ENCODE measurements at places on chromosomes 4 and X.
A peak's percentile ranks its signal among the peaks of the same experiment; 100 is the strongest.

- DNase-seq, result no peak
These were observed 55.1 kb upstream of the TNIP3 start for GRCh38 chr4:121219227-121219626.

DNA sequence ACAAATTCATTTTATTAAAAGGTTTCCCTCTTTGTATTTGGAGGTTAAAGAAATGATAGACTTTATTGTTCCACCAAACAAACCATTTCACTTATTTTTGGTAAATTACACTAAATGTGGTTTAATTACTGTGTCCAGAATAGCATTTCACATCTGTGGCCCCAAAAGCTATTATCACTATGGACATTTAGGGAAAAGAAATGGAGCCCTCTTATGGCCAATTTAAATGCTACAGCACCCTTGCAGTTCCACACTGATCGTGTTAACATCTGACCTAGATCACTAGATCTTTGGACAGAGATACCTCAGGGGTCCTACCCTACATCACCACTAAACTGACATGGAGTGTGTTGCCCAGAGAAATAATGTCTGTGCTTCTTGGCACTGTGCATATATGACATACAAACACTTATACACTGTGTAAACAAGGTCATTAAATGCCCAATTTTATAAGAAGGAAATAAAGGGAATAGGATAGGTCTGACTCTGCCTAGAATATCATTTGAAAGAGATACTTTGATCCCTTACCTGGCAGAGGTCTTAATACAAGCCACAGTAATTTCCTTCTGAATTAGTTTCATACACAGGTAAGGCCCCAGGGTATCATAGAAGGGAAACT lies 163.9 kb downstream of the KDR start:
- DNase-seq, result no peak

DNA sequence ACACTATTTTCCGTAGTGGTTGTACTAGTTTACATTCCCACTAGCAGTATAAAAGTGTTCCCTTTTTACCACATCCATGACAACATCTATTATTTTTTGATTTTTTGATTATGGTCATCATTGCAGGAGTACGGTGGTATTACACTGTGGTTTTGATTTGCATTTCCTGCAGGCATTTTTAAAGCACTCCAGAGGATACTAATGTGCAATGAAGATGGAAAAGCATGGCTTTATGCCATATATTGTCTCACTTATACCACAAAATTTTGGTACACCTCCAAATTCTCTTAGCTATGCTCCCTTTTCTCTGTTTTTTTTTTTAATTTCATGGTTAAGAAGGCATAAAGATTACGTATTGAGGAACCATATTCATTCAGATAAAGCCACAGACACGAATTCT lies 35.1 kb upstream of the NPY2R start:
- DNase-seq, result no peak

DNA sequence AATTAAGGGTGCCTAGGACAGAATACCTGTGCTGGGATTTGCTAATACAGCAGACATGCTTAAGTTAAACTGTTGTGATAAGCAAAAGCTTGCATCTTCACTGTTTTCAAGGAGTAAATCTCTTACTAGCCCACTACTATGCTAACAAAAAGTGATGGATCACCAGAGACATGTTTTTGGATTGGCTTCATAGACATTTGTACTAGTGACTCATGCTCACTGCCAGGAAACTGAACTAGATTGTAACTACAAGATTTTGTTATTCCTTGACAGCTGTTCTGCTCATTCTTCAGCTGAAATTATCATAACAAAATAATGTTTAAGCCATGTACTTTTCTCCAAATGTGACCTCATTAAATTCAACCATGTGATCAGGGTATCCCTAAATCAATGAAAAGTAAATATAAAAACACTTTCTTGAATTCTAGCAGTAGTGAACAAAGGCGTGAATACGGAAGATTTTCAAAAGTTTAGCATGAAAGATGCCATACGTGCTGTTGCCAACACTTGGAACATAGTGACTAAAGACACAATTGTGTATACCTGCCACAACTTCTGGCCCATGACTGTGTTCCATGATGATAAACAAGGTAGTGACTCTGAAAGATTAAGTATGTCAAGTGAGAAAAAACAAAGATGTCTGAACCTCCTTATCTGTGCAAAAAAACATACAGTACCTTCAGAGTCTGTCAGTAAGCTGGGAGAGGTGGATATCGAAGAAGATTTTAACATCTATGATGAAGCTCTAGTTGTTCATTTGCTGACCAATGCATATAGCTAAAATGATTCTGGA lies 154.0 kb downstream of the BTC start:
- DNase-seq, result no peak

DNA sequence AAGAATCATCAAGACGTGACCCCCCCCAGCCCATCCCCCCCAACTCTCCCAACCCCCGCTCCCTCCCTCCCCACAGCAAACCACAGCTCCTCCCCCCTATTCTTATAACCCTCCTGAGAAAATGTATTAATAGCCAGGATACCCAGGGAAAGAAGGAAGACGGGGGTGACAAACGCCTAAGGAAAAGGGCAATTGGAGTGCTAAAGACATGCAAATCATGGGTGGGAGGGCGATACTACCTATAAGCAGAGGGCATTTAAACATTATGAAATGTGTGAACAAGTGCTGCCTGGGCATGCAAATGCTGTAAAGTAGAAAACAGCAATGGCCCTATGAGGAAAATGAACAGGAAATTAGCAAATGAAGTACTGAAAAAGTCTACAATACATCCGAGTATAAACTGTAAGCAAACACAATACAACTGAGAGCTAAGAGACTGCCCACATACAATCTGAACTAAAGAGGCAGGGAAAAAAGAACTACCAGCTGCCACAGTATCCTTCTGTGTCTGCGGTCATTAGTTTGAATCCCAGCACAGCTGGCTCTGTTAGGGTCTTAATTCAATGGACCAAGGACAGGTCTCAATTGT lies 2.4 kb downstream of the CXXC4 start:
- DNase-seq, result peak; percentile 13

DNA sequence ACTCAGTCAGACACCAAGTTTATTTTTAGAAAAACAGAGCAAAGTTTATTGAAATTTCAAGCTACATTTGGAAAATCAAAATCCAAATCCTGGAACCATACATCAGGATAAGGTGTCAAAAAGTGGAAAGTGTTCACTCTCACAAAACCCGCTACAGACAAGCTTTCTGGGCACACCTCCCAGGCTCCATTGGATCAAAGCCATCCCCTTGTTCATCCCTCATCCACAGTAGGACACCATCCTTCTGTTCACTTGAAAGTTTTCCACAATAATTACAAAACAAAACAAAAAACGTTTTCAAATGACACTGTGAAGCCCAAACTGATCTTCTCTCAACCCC lies 62.4 kb downstream of the TSC22D3 start:
- DNase-seq, result no peak

DNA sequence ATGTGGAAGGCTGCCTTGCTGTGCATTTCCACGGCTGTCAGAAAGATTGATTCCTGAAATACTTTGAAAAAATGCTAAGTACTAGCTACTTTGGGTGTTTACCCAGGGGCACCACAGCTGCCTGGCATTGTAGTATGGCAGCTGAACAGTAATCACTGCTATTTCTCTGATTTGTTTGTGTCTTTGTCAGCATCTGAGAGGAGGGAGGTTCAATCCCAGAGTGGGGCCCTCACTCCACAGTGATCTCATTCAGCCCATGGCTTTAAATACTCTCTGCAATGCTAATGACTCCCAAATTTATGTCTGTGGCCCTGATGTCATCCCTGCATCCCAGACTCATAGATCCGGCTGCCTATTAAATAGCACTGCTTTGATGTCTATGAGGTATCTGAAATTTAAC lies 575.3 kb upstream of the MAGEB2 start:
- DNase-seq, result no peak

GRCh38 chr4:110357521-110357920 lies 118.4 kb upstream of the ENPEP start:
- no peak for DNase-seq

GRCh38 chr4:87025023-87025613 lies 90.3 kb downstream of the AFF1 start:
- no peak for DNase-seq

DNA sequence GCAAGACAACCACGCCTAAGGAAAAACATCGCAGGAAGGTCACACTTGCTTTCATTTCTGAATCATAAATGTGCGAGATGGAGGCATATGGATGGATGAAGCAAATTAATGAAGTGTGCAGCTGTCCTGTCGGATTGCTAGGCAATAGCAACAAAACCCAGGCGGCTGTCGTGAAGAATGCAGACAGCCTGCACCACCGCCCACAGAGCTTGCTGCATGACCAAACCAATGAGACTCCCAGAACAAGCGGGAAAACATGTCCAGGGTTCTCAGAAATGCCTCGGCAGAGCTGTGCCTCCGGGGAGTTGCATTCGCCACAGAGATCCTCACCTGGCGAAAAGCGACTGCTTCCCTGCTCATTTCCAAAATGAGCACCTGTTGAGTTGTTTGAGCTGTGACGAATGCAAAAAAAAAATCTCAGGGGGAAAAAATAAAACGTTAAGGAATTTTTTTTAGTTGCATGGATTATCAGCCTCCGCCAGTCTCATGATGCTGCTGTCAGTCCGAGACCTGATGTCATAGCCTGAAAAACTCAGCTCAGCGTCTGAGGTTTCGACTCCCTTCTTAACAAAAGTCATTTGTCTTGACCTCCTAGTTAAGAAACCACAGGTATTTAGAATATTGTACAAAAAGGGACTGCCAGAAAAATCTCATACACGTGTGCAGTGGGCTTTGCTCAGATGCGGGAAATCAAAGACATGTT lies 155.5 kb upstream of the MXRA5 start:
- peak; percentile 44 for DNase-seq

DNA sequence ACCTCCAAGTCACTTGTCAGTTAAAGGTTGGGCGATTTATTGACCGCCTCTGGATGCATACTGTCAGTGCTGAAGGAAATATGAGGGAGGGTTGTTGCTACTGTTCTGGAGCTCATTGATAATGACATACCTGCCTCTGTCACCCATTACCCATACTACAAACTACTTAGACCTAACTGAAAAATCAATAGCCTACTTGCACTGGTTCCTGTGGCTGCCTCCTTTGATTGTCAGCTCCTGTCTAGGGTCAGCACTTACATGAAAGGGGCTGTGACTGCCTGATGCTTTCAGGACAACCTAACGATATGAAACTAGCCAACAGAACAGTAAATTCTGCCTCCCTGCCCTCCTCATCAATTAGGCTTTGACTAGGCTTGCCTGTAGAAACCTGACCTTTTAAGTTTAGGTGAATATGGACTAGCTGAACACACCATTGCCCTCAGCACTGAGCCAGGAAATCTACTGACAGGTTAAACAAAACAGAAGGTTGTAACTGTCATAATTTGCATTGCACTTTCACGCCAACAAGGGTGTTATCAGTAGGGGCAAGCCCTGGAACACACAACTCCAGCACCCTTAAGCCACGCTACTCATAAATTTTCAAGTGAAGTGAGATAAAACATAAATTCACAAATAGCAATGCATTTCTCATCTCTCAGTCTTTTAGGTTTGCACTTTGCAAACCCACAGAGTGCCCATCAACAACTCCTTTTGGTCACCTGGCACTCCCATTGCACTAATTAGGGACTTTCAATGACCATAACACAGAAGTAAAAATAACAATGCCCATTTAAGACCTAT lies 9.0 kb upstream of the MAB21L2 start:
- DNase-seq, result no peak

DNA sequence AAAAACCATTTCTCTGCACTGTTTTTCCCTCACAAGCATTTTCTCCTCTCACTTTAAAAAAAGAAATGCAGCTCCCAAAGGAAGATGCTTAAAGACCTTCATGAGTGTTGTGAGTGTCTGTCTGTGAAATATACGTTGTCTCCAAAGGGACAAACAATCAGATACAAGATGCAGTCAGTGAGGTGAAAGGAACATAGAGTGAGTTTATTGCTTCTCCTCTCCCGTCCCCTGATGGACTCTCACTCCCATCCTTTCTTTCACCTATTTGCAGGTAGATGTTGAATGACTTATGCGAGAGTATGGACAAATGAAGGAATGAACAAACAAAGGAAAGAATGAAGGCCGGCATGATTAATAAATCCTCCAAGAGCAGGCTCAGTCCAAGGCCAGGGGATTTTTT lies 561.2 kb upstream of the DIPK2B start:
- DNase-seq, result no peak

DNA sequence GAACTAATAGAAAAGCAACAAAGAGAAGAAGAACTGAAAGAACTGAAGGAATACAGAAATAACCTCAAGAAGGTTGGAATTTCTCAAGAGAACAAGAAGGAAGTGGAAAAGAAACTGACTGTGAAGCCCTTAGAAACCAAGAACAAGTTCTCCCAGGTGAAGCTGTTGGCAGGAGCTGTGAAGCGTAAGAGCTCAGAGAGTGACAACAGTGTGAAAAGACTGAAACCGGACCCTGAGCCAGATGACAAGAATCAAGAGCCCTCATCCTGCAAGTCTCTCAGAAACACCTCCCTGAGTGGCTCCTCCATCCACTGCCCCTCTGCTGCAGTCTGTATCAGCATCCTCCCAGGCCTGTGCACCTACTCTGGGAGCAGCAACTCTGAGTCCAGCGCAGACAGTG lies 8.4 kb upstream of the FHDC1 start:
- DNase-seq, result no peak

DNA sequence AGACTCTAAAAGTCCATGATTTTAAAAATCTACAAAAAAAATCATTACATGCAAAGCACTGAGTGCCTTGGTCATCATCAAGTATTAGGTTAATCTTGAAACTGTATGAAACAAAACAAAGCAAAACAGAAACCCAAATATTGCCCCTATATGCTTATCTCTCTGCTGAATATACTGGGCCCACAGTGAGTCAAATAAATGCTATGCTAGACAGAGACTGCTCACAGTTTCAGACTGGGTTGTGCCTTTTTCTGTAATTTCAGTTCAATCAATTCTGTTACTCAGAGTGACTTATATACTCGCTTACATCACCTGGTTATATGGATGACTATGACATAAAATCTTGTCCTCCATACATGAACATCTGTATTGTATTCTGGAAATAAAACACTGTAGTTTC lies 257.1 kb upstream of the ACTRT1 start:
- DNase-seq, result peak; percentile 40

DNA sequence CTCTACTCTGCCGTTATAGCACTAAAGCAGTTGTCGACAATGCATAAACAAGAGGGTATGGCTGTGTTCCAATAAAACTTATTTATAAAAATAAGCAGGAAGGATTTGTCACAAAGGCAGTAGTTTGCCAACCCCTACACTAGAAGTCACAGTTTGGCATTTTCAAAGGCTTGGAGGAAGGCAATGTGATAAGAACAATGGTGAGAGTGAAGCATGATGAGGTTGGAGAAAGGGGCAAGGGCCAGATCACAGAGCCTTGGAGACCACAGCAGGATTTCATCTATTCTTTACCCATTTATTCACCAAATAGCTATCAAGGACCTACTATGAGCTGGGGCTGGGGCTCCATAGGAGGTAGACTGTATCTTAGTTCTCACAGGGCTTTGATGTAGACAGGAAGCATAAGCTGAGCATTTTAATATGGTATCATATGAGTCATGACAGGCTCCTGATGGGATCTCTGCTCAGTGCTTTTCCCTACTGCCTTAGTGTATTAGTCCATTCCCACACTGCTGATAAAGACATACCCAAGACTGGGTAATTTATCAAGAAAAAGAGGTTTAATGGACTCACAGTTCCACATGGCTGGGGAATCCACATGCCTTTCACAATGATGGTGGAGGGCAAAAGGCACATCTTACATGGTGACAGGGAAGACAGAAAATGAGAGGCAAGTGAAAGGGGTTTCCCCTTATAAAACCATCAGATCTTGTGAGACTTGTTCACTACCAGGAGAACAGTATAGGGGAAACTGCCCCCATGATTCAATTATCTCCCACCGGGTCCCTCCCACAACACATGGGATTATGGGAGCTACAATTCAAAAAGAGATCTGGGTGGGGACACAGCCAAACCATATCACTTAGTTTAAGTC lies 58.9 kb downstream of the PPM1K start:
- DNase-seq, result no peak

All from foreskin keratinocyte (primary cell).